ENCODE measurements at places on chromosomes 7 and 10.

- DNase-seq, result no peak
Measured at GRCh38 chr7:52944921-52945320, 90.5 kb upstream of the POM121L12 start.

- no peak for DNase-seq
Measured at GRCh38 chr10:4353059-4353655, 472.9 kb upstream of the AKR1E2 start.

- no peak for DNase-seq
Measured at GRCh38 chr10:52436664-52437063, 122.6 kb downstream of the DKK1 start.

DNA sequence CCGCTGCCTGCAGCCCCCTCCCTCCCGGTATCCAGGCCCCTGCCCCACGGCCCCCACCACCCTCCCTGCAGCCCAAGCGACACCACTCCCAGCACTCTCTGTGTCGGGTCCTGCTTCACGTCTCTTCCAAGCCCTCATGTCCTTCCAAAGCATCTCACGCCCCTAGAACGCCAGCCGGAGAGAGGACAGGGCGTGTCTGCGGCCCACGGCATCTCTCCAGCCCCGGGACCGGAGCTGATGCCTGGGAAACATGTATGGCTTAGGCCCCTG is 51.1 kb upstream of the PDGFA start:
- no peak for DNase-seq

- DNase-seq, result no peak
Measured at GRCh38 chr7:50368366-50368765, 63.9 kb downstream of the IKZF1 start.

DNA sequence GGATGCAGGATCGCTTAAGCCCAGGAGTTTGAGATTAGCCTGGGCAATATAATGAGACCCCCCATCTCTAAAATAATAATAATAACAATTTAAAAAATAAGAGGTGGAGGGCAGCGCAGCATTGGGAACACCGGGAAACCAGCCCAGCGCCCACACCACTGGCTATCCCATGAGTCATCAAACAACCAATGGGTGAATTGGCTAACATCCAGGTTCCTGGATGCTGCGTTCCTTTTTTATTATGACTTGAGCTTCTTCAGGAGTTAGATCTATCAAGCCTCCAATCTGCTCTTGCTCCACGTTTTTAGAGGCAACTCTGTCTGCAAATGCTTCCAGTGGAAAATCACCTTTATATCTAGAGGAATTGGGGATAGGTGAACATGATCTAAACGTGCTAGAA is 10.0 kb upstream of the LRRC4 start:
- DNase-seq, result no peak

- DNase-seq, result no peak
Measured at GRCh38 chr10:21524131-21524525, 1.4 kb downstream of the SKIDA1 start.

DNA sequence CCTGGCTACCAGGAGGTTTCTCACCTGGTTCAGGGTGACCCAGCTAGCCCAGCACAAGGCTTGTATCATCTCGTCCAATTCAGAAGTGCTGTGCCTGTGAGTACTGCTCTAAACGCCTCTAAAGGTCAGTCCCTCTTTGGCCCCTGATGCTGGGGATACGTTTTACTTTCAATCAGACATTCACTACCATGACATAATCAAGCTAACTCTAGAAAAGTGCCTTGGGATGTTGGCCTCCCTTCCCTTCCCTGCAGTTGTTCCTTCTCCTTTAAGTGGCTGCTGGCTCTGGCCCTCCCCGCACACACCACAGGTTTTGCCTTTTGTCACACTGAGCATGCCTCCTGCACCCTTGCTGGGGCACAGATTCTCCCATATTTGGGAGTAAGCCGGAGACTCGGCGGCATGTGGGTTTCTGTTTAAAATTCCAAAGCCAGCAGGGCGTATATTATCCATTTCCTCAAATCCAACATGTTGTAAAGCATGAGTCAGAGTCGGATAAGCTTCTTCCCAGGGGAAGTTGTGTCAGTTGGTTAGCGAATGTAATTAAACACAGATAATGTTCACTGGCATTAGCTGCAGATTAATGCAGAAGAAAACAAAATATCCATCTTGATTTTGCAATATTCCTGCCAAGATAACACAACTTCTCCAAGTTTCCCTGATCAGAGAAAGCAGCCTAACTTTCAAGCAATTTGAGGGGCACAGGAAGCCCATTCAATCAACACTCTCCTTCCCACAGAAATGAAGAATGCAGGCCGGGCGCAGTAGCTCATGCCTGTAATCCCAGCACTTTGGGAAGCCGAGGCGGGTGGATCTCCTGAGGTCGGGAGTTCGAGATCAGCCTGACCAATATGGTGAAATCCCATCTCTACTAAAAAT is 31.8 kb upstream of the VCL start:
- DNase-seq, result no peak

GRCh38 chr10:28492116-28492920 is 40.6 kb upstream of the WAC start:
- no peak for DNase-seq

DNA sequence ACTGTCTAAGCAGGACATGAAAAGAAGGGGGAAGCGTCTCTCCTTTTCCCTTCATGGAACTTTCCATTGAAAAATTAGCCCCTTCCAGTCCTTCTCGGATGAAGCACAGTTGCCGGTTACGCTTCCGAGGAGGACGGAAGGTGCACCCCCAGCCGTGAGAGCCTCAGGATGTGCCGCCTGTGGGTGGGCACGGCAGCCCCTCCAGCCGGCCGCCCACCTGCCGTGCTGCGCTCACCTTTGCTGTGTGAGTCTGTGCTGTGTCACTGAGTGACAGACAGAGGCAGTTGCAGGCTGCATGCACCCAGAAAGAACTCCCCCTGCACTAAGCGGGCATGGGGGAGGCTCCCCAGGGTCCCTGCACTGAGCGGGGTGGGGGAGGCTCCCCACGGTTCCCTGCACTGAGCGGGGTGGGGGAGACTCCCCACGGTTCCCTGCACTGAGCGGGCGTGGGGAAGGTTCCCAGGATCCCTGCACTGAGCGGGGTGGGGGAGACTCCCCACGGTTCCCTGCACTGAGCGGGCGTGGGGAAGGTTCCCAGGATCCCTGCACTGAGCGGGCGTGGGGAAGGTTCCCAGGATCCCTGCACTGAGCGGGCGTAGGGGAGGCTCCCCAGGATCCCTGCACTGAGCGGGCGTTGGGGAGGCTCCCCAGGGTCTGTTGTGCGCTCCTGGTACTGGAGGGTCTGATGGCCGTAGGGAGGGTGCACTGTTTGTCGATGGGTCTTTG is 74.2 kb downstream of the DNAJB6 start:
- no peak for DNase-seq

DNA sequence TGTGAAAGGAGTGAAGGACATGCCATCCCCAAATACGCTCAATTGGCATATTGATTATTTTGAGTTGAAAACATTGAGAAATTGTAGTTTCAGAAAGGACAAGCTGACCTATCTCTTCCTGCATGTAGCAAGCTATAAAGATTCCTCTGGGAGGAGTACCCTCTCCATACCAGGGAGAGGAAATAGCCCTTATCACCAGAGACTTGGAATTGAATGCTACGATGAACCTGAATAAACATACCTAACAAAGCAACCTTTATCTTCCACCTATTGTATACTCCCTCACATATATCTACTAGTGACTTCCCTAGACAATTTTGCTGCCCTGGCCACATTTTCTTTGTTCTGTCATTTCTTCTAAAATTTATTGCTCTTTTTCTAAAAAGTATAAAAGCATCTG is 150.2 kb upstream of the EEPD1 start:
- no peak for DNase-seq

GRCh38 chr7:140404565-140405065 is 757 bp downstream of the RAB19 start:
- DNase-seq, result no peak

DNA sequence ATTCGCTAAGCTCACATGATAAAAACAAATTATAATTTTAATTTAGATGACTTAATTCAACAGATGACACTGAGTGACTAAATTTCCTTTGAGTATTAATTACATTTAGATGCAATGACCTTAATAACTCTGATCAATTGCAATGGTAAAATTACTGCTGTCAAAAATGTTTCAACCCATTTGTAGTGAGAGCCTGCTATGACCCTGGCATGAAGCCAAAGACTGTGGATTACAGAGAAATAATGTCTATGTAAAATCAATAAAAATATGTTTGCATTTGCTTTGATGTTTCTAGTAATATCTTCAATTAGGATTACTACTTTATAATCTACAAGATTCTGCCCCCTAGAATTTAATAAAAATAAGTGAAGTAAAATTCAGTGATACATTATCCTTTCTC is 15.6 kb downstream of the MKX start:
- no peak for DNase-seq

DNA sequence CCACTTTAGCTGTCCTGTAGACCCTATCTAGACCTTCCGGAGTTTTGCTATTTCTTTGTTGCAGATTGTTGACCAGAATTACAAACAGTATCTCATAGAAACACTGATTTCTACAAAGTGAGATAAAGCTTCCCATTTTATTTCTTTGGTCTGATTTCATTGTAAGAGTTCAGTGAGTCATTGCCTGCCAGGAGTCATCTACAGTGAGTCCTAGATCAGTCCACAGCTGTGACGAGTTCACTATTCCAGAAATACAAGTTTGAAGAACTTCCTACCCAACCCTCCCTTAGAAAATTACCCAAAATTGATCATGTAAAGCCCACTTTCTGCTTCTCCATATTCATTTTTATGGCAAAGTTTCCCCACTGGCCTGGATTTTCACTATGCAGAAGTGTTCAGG is 905.5 kb downstream of the CNTNAP2 start:
- no peak for DNase-seq

DNA sequence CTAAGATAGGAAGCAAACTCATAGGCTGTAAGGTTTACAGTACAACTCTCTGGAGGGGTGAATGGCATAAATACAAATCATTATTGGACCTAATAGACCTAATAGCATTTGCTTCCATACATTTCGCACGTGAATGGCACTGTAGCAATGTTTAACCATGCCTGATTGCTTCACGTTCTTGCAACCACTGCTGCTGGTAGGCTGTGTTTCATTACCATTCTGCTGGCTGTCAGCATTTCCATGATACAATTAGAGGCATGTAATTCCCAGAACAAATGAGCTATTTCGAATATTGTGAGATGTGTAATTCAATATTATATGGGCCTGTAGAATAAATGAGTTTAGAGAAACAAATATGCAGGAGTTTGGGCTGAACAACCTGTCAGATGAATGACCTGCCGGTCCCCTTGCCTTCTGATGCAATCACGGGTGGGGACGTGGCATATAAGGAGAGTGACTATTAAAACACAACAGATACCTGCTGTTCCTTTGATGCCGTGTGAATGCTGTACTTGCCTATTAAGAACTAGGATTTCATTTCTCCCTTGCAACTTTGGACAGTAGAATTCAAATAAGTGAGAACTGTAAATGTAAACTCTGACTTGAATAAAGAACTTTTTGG is 393.4 kb downstream of the ACTR3B start:
- no peak for DNase-seq

GRCh38 chr10:62381385-62382102 is 7.4 kb downstream of the ZNF365 start:
- DNase-seq, result no peak

DNA sequence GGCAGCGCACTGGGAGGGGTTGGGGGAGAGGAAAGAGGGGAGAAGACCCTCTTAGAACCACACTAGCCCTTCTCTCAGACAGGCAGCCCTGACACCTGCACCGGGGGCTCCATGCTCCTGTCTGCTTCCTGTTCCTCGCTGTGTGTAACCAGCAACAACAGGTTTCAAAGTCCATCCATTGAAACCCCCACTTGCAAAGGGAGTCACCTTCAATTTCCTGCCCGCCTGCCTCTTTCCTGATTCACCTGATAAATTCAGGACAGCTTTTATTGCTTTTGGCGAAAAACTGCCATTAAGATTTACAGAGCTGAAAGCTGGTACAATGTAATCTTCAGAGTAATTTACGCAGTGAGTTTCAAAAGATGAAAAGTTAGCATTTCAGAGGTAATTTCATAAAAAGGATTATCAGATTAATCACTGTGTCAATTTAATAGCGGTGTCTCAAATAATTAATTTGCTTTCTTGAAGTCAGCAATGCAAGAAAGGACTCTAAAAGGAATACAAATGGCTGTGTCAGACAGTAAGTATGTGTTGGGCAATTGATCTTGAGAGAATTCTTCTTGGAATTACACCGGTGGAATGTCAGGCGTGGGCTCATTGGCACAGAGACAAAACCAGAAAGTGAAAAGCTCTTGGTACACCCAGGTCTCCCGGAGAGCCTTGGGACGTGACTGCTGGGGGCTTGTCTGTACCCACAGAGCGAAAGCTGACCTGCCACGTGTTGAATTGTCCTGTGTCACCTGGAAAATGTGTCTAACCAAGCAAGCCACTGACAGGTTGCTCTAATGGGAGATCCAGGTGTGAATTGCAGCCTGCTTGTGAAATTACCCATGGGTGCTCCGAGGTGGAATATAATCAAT is 60.7 kb downstream of the TMEM209 start:
- DNase-seq, result no peak

- no peak for DNase-seq
Measured at GRCh38 chr7:2474813-2475677, 1.2 kb downstream of the GRIFIN start.

DNA sequence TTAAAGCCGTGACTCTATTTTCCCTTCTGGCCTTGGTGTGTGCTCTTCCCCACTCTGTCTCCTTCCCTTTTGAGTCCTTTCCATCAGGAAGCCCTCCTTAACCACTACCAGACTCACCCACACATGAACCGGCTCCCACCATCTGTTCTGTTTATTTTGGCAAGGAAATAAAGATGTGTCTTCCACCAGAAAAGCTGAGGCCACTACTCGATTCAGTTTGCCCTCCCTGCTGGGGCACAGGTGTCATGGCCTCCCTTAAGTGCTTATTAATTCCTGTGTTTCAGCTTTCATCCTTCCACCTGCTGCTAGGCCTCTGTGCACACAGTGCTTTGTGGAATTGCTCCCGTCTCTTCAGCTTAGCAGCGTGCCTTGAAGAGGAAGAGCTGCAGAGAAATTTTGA is 16.7 kb downstream of the POR start:
- DNase-seq, result no peak

DNA sequence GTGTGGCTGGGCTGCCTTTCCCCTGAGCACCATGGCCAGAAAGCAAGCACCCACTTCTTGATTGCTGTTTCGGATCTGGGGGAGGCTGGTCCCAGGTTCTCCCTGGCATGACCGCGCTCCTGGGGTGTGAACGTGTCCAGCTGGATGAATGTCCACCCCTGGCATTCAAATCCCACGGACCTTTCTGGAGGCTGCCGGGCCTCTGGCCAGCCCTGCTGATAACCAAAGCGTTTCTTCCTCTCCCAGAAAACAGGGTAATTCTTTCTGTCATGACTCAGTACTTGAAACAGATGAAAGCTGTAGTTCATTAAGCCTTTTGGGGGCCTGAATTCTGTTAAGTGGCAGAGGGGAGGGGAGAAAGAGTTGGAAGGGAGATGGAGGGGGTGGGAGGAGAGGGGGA is 73.1 kb upstream of the SAMD8 start:
- DNase-seq, result no peak

All from CD8-positive, alpha-beta memory T cell (primary cell).